NCI-H187 (cell line): ENCODE measurements at places on chromosomes 1 and 21.

- no peak for DNase-seq
Measured at GRCh38 chr21:23887725-23888306, 1719.5 kb downstream of the MRPL39 start.

DNA sequence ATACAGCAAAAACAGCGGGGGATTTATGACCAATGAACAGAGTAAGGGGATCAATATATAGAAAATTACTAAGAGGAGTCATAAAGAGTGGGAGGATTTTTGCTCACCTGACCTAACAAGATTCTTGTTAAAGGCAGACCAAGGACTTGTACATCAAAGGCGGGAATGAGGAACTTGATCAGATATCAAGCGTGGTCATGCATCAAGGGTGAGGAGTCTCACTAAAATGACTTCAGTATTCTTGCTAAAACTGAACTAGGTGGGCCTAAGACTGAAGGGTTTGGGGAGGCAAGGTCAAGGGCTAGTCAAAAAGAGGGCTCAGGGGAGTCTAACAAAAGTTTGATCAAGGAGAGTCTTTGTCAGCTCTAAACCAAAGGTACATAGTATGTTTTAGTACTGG lies 2.1 kb downstream of the MOV10 start:
- no peak for DNase-seq

GRCh38 chr1:44828003-44828651 lies 14.9 kb downstream of the PTCH2 start:
- DNase-seq: no peak

- DNase-seq: no peak
Measured at GRCh38 chr1:109918671-109919070, 8.0 kb downstream of the CSF1 start.

DNA sequence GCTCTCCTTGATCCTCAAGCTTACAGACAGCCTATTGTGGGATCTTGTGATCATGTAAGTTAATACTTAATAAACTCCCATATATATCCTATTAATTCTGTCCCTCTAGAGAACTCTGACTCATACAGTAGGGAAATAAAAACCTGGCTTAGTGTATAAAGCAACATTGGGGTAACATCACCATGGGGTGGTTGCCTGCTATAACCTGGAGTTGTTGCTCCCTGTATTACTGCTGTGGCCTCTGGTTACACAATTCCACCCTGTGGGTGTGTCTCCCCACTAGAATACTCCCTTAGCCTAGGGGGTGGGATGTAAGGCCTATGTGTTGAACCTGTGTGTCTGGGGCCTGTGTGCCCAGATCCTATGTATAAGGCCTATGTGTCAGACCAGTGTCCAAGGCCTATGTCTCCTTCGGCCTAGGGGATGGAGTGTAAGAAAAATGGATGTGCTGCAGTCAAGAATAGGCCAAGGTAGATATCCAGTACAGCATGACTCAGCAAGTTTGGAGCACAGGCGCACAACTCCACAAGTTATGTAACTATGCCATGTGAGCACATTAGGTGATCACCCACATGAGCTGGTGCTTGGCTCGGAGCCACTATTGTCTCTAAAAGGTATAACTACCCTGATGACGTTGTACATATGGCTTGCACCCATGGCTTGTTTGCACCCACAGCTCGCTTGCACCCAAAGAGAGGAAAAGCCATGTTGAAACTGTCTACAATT lies 96.8 kb upstream of the C1orf21 start:
- DNase-seq: no peak

DNA sequence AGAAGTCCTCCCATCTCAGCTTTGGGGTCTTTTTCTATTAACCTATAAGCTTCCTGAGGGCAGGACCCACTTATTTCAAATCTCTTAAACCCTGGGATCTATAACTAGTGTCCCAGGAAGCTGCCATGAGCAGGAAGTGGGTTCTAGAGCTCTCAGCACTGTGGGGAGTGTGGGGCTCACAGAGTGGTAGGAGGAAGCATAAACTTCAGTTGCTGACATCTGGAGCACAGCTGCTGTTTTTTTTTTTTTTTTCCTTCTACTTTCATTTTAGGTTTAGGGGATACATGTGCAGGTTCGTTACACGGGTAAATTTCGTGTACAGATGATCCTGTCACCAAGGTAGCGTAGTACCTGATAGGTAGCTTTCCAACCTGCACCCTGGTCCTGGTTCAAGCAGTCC lies 59.3 kb downstream of the AK4 start:
- no peak for DNase-seq
